ENCODE measurements at places on chromosomes 7 and 10.

- no peak for DNase-seq
Observed at GRCh38 chr7:1225441-1226185, 7.1 kb upstream of the UNCX start.

DNA sequence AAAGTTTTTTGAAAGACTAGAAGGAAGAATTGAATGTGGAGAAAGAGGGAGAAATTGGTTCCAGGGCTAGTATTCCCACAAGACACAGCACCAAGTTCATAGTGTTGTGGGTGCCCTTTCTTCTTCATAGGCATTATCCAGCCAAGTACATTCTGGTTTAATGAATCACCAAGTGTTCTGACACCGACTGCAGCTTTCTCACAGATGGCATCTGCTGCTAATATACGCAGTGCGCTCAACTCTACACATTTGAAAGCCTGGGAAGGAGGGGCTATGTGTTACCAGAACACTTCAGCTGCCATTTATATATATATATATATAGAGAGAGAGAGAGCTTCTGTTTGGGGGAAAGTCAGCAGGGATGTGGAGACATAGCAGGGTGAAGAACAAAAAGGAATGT lies 1168.4 kb downstream of the GATA3 start:
- no peak for DNase-seq

DNA sequence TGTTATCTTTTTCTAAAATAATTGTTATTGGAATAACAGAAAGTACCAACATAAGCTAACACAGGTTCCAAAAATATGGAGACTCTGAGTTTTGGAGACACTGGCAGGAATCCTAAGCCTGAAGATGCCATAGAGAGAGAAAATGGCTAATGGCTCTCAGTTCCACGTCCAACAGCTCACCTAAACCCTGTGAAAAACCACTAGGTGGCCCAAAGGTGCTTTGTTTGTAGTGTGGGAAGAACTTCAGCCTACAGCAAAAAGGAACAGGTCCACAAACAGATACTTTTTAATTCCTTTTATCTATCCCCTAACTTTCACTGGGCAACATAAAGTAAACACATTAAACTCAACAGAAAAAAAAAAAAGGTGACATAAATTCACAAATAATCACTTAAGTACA lies 272.3 kb downstream of the SEMA3D start:
- no peak for DNase-seq

DNA sequence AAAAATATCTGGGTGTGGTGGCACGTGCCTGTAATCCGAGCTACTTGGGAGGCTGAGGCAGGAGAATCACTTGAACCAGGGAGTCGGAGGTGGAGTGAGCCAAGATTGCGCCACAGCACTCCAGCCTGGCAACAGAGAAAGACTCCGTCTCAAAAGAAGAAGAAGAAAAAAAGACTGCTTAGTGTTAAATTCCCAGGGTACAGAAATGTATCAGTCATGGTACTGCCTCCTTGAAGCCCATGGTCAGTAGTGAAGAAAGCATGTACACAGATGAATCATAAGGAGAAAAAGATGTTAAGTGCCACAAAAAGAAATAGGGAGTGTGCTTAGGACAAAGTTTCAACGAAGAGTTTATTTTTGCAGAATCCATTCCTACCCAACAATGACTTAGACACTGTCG lies 62.5 kb upstream of the KMT2E start:
- DNase-seq, result no peak

- DNase-seq, result no peak
Observed at GRCh38 chr7:50723888-50724287, 58.8 kb downstream of the GRB10 start.

DNA sequence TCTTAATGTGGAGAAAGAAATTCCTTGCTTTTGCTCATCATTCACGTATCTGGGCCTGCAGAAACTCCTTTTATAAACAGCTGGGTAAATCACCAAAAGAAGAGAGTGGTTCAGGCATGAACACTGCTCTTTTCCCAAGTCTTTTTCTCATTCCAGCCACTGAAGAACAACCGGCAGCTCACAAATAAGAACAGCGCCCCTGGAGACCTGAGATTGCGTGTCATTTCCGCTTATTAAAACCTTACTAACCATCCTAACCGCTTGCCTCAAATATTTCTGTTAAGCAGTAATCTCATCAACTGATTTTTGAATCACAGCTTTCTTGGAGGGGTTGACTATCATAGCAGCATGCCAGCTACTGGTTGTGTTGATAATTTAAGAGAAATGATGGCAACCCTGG lies 213.0 kb upstream of the PLXNA4 start:
- no peak for DNase-seq

DNA sequence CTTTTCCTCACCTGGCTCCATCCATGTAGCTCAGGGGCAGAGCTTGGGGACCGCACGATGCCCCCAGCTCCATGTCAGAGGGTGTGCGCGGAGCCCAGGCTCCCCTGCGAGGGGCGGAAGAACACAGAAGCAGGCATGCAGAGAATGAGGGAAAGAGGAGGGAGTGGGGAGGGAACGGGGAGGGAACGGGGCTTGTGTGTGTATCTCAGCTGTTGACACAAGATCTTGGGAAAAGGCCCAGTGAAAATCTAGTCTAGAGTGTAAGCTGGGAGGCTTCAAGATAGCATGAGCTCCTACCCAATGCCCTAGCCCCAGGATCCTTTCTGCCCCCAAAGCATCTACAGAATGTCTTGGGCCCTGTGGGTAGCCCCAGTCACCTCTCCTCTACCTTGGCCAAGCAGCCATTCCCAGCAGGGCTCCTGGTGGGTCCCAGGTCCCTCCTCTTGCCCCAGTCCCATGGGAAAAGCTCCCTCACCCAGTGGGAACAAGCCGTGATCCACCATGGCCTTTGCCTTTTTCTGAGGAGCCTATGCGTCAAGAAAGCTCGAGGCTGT lies 25.1 kb upstream of the NDST2 start:
- no peak for DNase-seq

DNA sequence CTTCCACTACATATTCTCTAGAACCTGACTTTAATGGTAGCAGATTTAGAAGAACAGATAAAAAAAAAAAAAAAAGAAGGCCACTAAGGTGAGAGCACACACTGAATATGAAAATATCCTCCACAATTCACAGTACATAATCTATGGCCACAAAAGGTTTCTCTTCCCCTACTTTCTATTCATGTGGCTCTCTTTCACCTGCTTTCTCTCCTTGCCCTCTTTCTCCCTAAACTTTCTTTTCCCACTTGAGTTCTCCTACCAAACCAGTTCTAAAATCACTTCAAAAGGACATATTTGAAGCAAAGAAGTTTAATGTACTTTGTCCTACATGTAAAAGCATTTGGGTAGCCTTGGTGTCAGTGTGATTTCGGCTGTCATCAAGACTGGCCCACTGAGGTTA lies 18.5 kb upstream of the DLX6 start:
- DNase-seq, result no peak

DNA sequence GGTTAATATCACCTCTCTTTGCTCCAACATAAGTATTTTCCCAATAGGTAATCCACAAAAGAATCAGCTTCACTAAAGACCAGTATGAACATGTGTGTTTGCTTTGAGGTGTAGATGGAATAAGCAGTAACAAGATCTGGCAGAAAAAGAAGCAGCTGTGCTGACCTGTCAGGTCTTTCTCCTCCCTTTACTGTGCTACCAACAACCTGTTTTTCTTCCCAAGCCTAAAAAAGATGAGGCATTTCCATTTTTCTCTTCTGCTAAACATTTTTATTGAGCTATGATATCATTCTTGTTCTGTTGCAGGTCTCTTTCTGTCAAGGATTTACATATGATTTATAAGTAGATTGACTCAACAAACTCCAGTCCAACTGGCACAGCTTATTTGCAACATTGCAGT lies 315.2 kb upstream of the GLI3 start:
- no peak for DNase-seq

GRCh38 chr7:25553580-25554291 lies 325.4 kb upstream of the NPVF start:
- DNase-seq, result no peak

DNA sequence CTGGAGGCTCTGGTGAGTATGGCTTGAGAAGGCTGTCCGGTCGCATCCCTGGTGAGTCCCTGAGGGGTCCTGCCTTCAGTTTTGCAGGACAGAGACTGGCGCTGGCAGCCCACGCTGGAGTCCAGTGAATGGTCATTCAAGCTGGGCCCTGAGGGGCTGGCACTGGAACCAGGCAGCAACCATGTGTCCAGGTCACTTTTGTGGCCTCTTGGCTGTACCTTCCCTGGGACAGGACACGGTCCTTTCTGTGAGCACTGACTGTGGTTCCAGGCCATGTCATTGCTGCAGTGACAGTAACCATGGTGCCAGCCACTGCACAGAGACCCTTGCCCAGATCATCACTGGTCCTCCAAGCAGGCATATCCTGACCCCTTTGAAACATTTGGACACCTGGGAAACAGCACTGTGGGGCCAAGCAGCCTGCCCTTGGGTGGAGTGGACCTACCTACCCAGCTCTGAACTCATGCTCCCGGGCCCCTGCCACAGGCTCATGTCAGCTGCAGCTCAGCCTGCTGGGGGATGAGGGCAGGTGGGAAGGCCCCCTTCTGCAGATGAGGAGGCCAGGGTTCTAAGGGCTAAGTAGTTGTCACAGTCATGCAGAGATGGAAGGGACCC lies 72.1 kb downstream of the ADCY1 start:
- no peak for DNase-seq

DNA sequence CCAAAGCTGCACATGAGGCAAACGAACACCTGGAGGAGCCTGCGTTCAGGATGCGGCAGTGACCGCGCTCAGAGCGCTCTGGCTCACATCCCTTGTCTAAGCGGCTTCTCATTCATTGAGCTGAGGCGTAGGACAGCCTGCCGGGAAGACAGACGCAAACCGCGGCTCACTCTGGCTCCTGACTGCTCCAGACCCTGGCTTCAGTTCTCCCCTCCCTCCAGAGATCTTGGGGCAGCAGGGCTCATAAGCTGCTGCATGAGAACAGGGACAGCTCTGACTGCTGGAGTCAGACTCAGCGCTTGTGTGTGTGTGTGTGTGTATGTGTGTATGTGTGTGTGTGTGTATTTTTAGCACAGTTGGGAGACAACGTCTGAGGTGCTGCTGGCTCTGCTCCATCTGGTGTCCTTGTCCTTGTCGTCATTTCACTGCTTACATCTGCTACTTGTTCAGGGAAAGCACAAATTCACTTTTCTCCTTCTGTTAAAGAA lies 15.8 kb upstream of the LYZL2 start:
- DNase-seq, result no peak

DNA sequence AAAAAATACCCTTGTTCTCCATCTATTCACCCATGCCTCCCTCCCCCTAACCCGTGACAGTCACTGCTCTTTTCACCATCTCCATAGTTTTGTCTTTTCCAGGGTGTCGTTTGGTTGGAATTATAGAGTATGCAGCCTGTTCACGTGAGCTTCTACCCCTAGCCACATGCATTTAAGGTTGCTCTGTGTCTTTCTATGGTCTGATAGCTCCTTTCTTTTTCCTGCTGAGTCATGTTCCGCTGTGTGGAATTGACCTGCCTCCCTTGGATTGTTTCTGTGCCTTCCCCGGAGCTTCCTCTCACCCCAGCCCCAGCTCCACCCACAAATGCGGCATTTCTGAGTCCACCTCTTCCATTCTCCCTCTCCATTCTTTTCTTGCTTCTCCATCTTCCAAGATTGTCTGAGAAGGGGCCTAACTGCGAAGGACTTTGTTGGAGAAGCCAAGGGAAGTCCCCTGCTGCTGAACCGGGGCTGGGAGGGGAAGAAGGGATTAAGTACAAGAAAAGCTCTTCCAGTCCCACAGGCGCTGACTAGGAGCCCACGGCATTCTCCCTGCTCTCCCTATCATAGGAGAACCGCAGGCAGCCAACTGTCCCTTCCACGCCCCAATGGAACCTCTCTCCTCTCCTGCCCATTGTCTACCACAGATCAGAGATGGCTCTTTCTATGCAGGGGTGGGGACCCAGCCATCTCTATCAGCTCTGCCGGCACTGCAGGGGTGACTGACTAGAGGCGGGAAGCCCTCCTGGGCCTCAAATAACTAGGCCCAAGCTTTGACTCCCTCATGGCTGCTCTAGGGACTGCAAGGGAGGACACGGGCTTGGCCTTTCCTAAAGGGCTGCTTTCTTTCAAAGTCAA lies 87.5 kb upstream of the ANLN start:
- no peak for DNase-seq

DNA sequence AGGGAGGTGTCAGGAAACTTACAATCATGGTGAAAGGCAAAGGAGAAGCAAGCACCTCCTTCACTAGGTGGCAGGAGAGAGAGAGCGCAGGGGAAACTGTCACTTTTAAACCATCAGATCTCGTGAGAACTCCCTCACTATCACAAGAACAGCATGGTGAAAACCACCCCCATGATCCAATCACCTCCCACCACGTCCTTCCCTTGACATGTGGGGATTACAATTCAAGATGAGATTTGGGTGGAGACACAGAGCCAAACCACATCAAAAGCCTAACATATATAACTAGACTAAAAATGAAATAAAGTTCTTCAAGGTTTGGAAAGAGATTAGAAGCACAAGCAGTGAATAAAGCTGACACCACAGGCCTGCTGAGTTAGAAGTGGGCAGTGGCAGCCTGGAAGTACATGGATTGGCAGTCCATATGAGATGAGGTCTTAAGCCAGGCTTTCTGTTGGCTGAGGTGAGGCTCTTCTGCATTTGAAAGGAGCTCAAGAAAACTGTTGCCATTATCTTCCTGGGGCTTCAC lies 96.4 kb upstream of the MDFIC start:
- no peak for DNase-seq

Data from midbrain (tissue), 1 donor.